ENCODE measurements at places on chromosomes 7 and 10.

DNA sequence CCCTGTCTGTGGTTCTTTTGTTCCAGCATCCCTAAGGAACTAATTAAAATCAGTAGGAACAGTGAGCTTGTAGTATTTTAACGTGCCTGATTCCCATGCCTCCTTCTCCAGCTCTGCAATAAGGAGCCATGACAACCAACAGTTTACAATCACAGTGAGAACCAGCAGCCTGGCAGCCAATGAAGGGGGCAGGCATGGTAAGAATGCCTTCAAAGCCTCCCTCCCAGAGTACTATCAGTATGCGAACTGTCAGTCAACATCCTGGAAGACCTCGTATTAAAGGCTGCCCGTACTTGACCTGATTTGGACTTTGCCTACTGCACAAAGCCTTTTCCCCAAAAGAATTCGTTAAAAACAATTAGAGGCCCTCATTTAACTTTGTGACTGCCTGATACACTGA is 7.7 kb downstream of the ZPBP start:
- no peak for DNase-seq

DNA sequence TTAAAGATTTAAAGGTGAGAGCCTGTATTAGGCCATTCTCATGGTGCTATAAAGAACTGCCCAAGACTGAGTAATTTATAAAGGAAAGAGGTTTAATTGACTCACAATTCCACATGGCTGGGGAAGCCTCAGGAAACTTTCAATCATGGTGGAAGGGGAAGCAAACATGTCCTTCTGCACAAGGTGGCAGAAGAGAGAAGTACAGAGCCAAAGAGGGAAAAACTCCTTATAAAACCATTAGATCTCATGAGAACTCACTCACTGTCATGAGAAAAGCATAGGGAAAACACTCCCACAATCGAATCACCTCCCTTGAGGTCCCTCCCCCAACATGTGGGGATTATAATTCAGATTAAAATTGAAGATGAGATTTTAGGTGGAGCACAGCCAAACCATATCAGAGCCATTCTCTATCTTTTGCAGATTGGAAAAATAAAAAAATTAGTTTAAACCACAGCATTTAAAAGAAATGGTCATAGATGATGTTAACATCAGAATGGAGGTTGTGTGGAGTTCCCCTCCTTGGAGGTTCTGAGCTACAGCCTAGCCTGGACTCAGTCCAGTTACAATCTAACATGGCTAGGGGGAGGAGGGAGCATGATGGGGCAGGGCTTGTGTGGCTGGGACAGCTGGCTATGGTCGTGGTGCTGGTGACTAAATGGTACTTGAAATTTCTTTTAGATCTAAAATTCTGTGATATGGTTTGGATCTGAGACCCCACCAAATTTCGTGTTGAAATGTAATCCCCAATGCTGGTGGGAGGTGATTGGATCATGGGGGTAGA is 33.1 kb downstream of the GSTO2 start:
- DNase-seq, result no peak

DNA sequence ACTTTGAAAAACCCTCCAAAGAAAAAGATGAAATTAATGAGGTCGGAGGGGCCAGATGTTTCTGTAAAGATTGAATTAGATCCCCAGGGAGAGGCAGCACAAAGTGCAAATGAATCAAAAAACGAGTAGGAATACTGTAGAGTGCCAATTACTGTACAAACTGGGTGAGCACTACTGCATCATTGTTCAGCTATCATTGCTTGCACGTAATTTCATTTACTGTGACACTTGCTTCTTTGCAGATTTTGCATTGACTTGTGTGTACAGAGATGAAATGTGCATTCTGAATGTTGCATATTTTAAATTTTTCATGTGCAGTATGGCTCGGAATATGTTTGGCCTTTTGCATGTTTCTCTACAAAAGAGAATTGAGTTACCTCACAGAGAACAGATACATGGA is 123.7 kb downstream of the LCOR start:
- no peak for DNase-seq

- DNase-seq, result no peak
These were observed 187.6 kb downstream of the ADARB2 start for GRCh38 chr10:1549591-1550290.

DNA sequence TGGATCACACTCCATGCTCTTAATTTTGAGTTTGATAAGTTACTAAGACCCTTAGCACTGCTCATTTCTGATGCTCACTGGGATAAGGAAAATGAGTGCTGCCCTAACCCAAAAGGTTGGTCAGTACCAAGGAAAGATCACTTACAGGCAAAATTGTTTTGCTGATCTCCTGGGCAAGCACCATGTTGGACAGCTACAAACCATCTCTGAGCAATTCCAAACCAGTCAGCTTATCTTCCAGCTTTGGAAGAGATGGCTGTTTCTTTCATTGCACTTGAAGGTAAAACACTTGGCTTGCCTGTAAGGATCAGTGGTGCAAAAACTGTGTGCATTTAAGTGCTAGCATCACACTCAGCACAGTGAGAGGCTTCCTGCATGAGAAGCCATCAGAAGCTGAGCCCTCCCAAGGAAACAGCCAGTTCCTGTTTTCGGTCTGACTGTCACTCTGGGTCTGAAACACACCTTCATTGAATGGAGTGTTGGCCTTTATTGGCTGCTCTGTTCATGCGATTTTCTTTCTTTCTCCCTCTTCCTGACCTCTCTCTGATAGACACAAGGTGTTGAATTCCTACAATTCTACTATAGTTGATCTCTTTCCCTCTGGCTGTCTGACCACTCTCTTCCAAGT is 126.4 kb upstream of the GHITM start:
- no peak for DNase-seq

GRCh38 chr7:25675789-25676474 is 447.6 kb upstream of the NPVF start:
- DNase-seq, result no peak

GRCh38 chr7:155418304-155418703 is 39.6 kb upstream of the EN2 start:
- DNase-seq, result no peak

DNA sequence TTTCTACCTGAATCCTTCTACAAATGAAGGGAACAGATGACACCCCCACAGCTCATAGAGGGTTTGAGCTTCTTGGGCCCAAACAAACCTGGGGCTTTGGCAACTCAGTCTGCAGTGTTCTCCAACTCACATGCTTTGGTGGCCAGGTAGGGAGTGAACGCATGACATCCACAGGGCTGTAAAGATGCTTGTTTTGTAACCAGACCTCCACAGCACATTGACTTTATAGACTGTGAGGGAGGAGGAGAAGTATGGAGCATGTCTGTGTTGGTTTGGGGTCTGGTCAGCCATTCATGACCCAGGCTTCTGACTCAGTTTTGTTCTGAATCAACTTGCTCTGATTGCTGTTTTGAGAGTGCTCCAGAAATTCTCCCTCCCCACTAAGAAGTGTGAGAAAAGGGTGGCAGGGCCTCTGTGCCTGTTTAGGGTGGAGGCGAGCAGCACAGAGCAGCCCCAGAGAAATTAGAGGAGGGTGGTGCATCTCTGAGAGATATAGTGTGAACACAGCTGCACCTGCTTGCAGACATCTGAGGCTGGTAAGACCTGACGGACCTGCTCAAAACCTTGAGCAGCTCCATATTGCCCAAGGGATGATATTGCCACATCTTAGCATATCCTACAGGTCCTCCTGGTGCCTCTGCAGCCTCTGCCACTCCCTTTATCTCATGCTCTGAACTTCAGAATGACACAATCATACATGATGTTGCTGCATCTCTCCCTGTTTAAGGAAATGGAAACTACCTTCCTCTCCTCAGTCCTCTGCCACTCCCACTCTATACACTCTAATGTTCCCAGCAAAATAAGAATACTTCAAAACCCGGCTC is 287.7 kb downstream of the ABCA13 start:
- DNase-seq, result no peak

DNA sequence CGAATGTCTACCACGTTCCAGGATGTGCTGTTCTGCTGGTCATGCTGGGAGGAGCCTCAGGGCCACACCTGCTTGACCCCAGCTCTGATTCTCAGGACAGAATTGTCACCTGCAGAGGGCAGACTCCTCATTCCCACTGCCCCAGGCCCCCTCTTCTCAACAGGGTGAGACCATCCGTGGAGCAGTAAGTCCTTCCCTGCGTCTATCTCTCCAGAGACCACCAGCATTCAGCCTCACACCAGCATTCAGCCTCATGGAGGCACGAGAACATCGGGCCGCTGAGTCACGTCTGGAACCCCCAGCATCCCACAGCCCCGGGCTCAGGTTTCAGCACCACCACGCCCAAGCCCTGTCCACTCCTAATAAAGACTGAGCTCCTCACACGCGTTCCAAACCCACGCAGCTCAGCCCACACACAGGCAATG is 273.4 kb downstream of the DIP2C start:
- DNase-seq, result no peak

DNA sequence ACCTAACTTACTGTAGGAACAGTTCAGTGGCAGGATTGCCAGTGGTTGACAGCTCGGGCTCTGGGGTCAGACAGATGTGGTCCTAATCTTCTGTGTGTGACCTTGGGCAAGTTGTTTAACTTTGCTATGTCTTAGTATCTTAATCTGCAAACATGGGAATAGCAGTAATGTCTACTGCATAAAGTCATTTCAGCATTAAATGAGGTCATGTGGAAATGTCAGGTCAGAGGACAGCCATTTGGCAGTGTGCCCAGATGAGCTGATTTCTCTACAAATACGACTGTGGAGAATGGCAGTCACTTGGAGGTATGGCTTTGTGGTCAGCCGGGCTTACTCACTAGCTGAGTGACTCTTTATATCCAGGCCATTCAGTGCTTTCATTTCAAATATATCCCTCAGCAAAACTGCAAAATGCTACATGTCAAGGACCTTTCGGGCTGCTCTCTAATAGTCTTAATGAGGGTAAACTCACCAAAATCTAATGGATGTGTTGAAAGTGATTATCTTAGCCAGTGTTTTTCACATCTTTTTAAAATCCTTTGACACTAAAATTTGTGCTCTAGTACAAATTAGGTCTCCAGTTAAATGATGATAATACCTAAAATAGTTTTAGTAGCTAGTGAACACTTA is 171.4 kb downstream of the ST7 start:
- DNase-seq, result no peak

DNA sequence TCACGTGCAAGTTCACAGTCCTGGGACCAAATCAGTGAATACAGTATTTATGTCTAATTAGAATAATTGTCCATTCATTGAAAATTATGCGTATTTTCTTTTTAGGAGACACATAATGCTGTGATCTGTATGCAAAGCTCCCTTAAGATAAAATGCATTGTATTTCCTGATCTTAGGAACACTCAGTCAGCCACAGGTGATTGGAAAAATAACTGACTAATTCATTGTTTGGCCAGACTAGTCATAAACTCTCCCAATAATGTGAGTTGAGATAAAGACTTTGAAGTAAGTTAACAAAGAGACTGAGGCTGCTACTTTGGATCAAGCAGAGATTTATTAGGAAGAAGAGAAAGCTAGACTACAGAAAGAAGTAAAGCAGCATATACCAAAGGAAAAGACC is 182.2 kb downstream of the GNAI1 start:
- DNase-seq, result no peak

DNA sequence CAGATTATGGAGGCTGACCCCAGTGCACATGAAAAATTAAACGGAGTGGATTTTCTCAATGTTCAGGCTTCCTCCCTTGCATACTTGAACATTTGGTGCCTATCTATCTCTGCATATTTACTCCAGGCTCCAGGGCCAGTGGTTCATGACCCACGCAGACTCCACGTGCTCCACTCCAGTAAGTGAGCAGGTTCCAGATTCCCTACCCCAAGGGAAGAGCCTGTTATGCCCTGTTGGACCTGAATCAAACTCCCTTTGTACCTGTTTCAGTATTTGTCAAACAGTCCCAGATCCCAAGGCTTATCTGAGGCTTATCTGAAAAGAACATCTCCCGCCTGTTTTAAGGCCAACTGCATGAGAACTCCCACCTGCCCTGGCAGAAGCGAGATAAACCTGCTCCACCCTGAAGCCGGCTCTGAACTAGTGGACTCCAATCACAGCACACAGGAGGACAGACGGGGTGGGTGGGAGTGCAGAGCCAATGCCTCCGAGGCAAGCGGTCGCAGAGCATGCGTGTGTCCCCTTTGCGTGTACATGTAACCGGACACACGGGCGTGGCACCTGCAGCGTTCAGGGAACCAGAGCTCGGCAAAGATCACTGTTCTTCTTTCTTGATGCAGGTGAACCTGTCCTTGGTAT is 2.3 kb upstream of the FUOM start:
- DNase-seq, result no peak

DNA sequence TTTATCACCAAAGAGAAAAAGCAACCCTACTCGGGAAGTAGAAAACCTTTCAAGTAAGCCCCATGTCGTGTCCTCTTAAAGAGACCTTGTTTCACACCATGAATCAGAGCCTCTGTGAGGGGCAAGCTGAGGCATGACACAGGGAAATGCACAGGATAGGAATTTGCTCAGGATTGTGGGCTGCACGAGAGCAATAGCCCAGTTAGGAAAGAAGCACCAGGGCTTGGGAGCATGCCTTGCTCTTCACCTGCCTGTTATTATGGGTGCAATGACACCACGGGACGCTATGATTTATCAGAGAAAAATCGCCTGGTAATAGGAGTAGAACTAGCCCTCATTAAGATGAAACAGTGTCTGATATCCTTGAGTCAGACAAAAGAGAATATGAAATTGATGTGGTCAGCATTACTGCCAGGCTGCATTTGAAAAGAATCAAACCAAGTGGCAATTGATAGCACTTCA is 562.9 kb upstream of the NRP1 start:
- DNase-seq, result no peak

DNA sequence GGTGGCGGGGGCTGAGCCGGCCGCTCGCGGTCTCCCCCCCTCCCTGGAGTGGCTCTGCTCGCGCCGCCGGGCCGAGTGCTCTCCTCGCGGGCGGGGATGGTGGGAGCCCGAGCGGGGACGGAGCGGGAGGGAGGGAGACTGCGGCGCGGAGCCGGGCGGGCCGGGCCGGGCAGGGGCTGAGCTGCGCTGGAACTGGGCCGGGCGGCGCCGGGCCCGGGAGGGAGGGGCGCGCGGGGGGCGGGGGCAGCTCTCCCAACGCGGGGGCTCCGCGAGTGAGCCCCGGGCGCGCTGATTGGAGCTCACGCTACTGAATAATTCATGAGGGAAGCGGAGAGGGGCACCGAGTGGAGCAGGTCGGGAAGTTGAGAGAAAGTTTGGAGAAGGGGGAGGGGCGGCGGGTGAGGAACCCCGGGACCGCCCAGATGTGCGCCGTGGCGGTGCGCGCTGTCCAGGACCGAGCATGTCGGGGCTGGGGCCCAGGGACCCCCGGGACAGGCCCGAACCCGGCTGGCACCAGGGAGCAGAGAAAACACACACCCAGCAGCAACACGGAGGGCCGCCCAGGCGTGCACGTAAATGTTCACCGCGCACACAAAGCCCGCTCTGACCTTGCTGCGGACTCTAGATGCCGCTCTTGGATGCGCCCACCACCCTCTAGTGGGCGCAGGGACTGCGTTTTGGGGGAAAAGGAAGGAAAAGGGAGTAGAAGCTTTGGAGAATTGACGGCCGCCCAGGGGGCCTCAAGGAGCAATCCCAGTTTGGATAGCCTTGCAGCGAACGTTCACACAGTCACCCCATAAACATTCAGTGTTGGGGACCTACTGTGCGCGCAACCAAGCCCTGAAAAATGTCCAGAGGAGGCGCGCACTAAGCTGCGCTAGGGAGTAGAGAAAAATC is at the start of gene EPHB4:
TSS of gene EPHB4 (minus strand) at position 194 of the 897 bp plus-strand sequence. CDS start 493 bp downstream, outside the sequence.
- DNase-seq, result no peak

Measured in stimulated activated CD4-positive, alpha-beta T cell treated with anti-CD3 and anti-CD28 coated beads, Interleukin-15, amount 100 ng/mL, for 1 hour (primary cell).